ENCODE measurements at places on chromosomes 5 and 9. TPM values are rescaled to one million over a fixed set of nuclear protein-coding genes. Genes with fewer than 3 reads are reported as not detected.

TOPORS gene
- total RNA-seq = 23.1 TPM

PTBP3 gene
- 6.9 TPM for total RNA-seq

SNX2 gene
- total RNA-seq = 109 TPM

SLC34A1 gene
- total RNA-seq = not detected

PCDHA9 gene
- total RNA-seq = under 0.01 TPM
